ENCODE measurements at places on chromosomes 11 and 22. TPM values are rescaled to one million over a fixed set of nuclear protein-coding genes. Genes with fewer than 3 reads are reported as not detected.
A peak's percentile ranks its signal among the peaks of the same experiment; 100 is the strongest.

DNA sequence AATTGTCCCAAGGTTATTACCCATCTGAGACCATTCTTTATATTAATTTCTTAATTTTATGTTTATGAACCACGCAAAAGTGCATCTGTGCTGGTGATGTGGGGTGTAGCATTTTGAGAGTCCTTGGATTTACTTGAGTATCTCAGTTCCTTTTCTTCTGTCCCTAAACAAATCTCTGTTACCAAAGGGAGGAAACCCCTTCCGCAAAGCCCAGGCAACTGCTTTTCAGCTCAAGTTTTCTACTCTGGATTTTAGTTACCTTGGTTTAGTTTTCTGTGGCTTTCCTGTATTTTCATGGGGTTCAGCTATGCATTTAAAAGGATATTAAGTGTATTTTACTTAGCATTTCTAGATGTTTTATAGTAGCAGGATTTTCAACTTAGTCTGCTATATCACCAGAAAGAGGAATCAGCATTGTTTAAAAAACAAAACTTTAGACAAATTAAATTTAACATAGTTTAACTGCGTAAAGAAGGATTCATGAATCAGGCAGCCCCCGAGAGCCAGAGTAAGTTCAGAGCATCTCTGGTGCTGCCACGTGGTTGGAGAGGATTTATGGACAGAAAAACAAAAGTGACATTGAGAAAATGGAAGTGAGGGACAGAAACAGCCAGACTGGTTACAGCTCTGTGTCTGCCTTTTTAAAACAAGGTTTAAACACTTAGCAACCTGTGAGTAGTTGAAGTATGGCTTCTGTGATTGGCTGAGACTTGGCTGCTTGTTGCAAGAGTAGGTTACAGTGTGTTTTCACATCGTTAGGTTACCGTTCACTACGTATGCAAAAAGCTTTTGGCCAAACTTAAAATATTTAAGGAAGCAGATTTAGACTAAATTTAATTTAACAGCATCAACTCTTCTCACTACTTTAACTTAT, 9.6 kb downstream of the ADM start:
- peak; percentile 56 for DNase-seq

- no peak for DNase-seq
These were observed 63.1 kb upstream of the CCDC90B start for GRCh38 chr11:83349296-83349695.

DNA sequence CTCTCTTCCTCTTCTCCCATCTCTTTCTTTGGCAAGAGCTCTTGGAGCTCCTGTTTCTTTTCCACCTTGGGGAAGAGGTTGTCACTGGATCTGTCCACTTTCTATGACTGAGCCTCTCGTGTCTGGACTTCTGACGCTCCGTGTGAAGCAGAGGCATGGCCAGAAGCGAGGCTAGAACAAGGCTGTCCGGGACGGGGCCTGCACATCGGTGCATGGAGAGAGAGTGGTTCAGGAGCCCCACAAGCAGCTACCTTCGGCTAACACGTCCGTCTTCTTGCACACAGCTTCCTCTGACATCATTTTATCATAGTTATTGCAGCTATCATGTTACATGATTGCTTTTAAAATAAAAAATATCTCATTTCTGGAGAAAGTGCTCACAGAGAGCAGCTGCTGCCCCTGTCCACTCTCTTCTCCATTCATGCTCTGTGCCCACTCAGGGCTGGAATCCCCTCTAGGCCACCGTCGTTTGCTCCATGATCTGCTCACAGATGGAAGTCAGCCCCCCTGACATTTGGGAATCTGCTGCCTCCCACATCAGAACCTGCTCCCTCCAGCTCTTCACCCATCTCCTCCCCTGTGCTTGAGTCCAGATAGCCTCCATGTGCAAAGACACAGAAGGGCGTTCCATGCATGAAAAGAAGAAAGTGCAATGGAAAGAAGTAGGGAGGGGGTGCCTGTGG, 308.4 kb downstream of the NTM start:
- no peak for DNase-seq

PTPRCAP gene
- 0.38 TPM for total RNA-seq

BEST1 gene
- 3.5 TPM for total RNA-seq

- no peak for DNase-seq
These were observed 3.9 kb upstream of the AKIP1 start for GRCh38 chr11:8907116-8907515.

CARD18 gene
- total RNA-seq = not detected

KIF18A gene
- total RNA-seq = 32.3 TPM

YAP1 gene
- 118 TPM for total RNA-seq

DNA sequence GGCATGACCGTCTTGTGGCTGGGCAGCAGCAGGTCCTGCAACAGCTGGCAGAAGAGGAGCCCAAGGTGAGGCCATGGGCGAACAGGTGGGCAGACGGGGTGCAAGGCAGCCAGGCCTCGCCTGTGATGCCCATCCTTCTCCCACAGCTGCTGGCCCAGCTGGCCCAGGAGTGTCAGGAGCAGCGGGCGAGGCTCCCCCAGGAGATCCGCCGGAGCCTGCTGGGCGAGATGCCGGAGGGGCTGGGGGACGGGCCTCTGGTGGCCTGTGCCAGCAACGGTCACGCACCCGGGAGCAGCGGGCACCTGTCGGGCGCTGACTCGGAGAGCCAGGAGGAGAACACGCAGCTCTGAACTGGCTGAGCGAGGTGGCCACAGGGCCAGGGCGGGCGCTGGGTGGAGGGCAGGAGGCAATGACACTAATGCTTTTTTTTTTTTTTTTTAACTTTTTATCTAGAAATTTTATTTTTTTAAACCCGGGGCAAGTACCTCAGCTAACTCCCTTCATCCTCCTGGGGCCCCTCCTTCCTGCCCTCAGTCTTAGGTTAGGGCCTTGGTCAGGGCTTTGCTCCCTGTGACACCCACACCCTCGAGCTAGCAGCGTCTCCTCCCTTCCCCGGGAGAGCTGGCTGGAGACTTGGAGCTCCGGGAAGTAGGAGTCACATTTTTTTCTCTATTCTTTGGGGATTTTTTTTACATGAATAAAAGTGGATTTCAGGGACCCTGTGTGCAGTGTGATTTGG, 16.0 kb downstream of the PLCB3 start:
- peak; percentile 17 for DNase-seq

DNA sequence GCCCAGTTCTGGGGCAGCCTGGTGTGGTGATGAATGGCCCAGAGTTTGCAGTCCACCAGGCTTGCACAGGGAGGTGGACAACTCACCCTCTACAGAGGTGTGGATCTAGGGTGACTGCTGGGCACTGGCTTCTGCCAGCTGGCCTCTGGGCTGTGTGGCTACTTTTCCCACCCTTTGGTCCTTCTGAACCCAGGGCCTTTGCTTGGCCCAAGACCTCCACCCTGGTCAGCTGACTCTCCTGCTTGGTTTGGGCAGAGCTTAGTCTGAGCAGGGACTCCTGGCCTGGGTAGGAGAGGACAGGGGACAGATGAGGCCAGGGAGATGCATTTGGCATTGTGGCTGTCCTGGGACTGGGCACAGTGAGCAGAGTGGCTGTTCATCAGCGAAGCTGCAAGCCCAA, 83.0 kb upstream of the SHANK2 start:
- DNase-seq = no peak

DNA sequence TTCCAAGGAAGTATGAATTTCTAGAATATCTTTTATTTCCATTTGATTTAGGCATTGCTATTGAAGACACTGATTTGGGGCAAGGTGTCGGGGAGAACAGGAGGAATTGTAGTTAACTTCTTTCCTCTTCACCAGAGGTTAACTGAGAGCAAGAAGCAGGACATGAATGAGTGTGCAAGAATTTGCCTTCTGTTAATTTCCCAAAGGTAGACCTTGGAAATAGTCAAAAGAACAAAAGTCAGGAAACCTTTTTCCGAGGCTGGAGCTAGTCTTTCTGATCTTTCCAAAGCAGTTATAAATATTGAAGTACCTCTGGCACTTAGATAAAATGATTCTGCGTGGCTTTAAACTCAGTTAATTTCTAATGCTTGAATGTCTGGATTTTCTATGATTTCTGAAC, 66.9 kb downstream of the MTMR3 start:
- DNase-seq = no peak

GRCh38 chr11:128716661-128717210, 22.9 kb downstream of the FLI1 start:
- peak; percentile 55 for DNase-seq

MS4A6A gene
- total RNA-seq = not detected

- no peak for DNase-seq
These were observed 9.7 kb downstream of the PDGFB start for GRCh38 chr22:39234867-39235687.

OR6T1 gene
- total RNA-seq = not detected

DNA sequence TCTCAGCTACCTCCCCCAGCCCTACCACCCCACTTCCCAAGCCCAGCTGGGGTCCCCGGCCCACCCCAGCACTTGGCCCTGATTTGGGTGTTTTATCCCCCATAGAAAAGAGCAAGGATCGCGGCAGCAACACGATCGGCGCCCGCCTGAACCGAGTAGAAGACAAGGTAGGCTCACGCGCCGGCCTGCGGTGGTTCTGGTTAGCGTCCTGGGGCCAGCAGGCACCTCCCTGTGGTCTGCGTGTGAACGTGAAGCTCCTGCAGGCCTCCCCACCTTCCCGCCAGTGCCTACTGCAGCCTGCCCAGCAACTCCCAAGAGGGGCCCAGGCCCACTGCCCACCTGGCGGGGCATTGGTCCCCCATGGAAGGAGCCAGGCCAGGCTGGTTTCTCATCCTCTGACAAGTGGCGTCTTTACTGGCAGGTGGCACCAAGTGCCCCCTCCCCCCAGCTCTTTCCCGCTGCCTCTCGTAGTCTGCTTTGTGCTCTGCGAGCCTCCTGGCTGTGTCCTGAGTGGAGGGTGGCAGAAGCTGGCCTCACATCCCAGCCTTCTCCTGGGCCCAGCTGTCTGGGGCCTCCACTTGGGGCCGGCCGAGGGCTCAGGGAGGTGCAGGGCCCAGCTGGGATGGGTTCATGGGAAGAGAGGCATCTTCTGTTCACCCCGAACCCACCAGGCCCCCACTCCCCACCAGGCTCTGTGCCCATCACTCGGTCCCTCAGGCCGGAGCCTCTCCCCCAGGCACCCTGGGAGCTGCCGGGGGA, 78.3 kb upstream of the KCNQ1OT1 start:
- DNase-seq = no peak

DNA sequence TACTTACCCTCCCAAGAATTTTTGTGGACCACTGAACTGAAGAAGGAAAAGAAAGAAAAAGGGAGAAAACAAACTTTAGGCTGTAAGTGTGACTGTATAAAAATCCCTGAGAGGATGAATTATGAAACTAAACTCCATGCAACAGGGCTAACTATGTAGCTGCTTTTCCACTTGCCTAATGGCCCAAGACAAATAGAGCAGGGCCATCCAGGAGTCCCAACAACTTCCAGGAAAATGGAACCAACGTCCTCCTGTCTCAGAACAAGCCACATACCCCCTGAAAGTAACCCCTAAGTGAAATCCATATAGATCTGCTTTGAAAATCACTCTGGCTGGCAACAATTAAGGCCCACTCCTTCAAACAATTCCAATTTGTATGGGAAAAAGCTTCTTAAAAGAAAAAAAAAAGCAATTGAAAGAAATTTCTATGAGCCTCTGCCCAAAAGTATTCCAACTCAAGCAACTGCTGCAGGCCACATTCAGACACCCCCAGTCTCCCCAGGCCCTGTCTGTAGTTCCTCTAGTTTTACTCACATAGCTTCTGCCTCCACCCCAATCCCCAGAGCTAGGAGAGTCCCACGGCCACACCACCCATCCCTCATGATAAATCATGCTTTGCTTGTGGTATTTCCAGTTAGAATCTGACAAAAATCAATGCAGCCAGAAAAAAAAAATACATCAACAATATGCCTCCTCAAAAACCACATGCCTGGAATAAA, 12.7 kb downstream of the RBFOX2 start:
- no peak for DNase-seq

RAB39A gene
- 0.58 TPM for total RNA-seq

GRCh38 chr11:66489636-66490035, 9.4 kb downstream of the DPP3 start:
- no peak for DNase-seq

CREB3L1 gene
- 23.9 TPM for total RNA-seq

DNA sequence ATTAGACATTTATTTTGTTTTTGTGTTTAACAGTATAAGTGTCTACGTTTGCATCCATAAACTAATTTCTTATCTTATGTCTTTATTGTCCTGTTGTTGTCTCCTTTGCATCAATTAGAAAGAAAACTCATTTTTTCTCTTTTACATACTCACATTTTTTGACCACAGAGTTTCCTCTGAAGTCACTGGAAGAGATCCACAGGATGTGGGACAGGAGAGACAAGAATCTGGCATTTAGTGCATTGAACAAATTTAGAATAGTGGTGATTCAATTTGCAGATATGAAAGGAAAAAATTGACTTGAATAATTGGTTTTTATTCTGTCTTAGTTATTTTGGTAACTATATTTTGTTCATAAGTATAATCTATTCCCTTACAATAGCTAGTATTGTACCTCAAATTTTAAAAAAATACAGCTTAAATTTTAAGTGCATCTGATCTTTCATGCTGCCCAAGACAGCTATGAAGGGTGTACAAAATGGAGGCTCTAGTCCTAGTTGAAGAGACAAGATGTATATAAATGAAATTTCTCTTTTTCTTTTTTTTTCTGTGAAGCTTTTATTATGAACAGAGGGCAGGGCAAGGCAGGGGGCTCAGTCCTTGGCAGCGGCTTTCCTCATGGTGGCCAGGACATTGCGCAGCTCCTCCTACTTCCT, 24.4 kb downstream of the HORMAD2 start:
- DNase-seq = peak; percentile 20

- DNase-seq = no peak
These were observed 2.8 kb downstream of the RCOR2 start for GRCh38 chr11:63913866-63914830.

- DNase-seq = no peak
These were observed 84.8 kb downstream of the OTOG start for GRCh38 chr11:17631702-17632365.

- DNase-seq = no peak
These were observed 34.0 kb upstream of the P4HA3 start for GRCh38 chr11:74345420-74345819.

C11orf16 gene
- not detected for total RNA-seq

GRCh38 chr11:119671561-119672015, 57.4 kb downstream of the NECTIN1 start:
- peak; percentile 82 for DNase-seq
